KBM-7 (cell line): ENCODE measurements at places on chromosomes 3 and 15.

DNA sequence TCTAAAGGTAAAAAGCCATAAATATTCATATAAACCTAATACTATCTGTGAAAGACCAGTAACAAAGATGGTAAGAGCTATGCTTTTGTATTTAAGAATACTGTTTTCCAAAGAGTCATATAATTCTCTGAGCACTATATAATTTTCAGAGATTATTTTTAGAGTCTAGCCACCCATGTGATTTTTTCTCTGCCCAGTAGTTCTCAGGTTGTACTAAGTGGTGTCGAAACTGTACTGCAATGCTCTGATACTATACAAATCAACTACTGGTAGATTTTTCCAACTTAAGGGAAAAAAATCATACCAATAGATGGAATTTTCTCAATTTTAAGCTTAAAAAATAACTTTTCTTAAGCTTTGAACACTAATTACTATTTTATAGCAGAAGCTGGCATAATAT is 104.8 kb downstream of the MYO5A start:
- no peak for DNase-seq

- DNase-seq: no peak
Observed at GRCh38 chr15:83850015-83850414, 196.1 kb downstream of the ADAMTSL3 start.

DNA sequence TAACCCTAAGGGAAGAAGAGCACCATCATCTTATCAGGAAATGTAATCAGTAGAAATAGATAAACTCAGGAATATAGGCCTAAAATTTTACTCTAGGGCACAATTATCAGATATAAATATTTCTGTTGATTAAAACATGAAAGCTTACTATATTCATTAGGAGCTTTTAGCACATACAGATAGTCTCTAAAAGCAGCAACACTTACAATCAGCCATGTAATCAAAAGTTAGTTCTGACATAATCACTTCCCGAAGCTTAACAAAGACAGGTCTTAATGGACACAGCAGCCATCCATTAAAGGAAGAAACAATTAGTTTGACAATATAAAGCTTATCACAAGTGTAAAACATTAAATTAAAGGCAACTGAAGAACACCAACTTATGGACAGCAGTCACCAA is 30.6 kb downstream of the DCLK3 start:
- DNase-seq: no peak

- DNase-seq: no peak
Observed at GRCh38 chr15:66094331-66094730, 159.2 kb downstream of the MEGF11 start.

GRCh38 chr3:176946202-176946601 is 251.1 kb downstream of the TBL1XR1 start:
- DNase-seq: no peak

- DNase-seq: no peak
Observed at GRCh38 chr3:38958026-38958720, 93.6 kb downstream of the SCN11A start.

GRCh38 chr15:41597787-41598186 is 38.8 kb downstream of the TYRO3 start:
- no peak for DNase-seq

DNA sequence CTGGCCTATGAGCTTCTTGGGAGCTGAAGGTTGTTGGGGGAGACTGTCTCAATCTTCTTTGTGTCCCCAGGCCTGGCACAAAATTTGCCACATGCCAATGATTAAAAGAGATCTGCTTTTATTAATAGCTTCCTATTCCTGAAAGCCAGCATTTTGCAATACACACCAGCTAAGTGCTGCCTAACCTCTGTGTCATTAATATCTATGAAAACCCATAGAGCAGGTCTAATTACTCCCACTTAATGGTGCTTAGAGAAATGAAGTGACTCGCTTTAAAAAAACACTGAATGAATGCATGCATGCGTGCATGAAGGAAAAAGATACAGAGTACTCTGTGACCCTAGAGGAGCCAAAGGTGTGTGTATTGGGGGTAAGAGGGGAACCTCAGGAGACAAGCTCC is 55.0 kb downstream of the SLC6A1 start:
- DNase-seq: no peak

- peak; percentile 27 for DNase-seq
Observed at GRCh38 chr3:110814170-110815007, 257.2 kb upstream of the NECTIN3 start.

GRCh38 chr15:101409621-101410020 is 79.9 kb downstream of the PCSK6 start:
- DNase-seq: no peak

DNA sequence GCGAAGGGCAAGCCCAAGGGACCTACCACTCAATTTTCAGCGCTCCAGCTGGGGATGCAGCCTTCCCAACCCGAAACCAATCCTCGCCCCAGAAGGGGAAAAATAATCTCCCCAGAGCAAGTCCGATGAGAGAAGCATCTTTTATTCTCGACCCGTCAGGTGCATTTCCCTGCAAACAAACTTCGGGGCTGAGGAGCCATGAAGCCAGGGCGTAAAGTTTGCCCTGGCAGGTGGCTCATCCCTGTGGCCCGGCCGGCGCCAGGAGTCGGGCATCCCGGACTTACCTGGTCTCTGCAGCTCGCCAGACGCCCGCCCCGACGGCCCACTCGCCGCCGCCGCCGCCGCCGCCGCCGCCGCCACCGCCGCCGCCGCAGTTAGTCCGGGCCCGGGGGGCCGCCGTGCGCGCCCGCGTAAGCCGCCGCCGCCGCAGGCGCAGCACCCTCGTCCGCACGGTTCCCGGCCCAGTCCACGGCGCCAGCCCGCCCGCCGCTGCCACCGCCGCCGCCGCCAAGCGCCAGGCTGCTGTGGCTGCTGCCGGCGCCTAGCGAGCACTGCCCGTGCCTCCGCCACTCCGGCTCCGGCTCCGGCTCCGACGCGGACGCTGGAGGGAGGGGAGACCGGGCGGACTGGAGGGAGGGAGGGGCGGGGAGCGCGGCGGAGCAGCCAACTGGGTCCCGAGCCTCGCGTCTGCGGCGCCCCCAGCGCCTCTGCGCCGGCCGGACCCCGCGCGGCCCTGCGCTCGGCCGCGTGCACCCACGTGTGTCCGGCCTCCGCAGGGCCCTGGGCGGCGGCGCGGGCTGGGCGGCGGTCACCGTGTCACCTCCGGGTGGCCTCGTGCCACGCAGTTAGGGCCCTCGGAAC is at the start of gene CNTN3:
CNTN3 (minus strand) TSS at position 553 of the 861 bp plus-strand sequence. CDS start 93,547 bp downstream, outside the sequence.
- no peak for DNase-seq

DNA sequence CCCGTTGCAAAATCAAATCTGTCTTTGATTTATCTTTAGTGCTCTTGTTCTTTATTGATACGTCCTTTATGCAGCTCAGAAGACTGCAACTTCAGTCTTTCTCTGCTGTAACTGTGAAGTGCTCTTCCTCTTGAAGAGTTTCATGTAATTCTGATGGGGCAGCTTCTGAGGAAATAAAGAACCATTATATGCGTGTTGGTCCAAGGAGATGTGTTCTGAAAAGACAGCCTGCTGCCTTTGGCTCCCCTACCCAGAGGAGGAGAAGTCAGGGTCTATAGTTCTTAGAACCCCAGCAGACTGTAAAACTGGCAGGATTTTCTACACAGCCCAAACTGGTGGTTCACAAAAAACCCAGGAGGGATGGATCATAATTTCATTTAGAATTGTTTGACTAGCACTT is 22.4 kb upstream of the ABHD10 start:
- no peak for DNase-seq

GRCh38 chr15:101051291-101052030 is 132.3 kb downstream of the LRRK1 start:
- DNase-seq: no peak

GRCh38 chr3:182460303-182460702 is 333.0 kb upstream of the ATP11B start:
- no peak for DNase-seq

- DNase-seq: no peak
Observed at GRCh38 chr3:116920826-116921610, 211.4 kb downstream of the TUSC7 start.

DNA sequence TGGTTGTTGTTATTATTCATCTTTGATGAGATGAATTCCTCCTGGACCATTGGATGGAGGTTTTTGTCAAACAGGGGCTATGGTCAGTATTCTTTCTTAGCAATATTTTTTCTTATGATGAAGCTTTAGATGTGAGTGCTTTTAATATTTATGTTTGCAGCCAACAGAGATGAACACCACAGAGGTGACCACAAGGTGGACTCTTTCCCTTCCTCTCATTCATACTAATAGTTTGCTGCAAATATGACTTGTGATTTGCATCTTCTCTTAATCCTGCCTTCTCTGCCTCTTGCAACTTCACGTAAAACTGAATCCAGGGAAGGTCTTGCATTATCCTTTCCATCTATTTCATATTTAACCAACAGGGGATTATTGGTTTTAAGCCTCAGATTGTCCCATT is 473.1 kb upstream of the UBE2E2 start:
- DNase-seq: peak; percentile 2

GRCh38 chr15:75646944-75647364 is 758 bp upstream of the SNX33 start:
- peak; percentile 52 for DNase-seq

DNA sequence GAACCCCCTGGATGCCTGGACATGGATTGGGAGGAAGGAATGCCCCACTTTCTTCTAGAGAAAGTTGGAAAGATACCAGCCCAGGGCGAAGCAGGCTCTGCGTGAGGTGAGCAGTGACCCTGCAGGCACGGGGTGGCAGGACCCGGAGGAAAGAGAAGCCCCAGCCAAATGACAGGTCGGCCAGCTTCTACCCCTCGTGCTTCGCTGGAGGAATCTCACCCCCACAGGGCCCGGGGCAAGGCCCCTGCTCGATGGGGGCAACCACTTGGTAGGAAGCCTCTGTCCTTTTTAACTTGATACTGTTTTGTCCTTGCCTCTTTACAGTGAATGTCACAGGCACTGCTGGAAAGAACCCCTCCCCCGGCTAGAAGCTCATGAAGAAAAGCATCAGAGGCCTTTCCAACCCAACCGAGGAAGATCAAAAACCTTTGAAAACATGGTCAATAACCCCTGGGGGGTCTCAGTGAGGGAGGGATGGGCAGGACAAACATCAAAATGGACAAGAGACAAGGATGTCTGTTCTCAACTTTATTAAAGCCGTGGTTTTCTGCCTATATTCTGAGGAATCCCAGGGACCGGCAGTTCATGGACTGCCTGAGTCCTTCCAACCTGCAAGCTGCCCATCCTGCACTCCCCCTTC is 54.4 kb downstream of the SH3BP5 start:
- no peak for DNase-seq

DNA sequence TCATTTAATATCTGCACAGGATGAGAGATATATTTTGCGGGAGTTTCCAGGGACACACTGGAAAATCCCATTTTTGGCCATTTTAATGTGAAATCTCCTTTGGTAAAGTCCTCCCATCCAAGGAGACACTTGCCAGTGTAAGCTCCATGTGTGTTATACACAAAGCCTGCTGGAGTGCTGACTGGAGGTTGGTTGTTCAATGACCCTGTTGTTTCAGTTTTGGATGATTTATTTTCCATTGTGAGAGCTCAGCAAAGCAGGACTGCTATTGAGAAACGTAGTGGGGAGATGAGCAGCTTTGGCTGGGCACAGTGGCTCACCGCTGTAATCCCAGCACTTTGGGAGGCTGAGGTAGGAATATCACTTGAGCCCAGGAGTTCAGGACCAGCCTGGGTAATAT is 127.7 kb downstream of the NUP210 start:
- no peak for DNase-seq

DNA sequence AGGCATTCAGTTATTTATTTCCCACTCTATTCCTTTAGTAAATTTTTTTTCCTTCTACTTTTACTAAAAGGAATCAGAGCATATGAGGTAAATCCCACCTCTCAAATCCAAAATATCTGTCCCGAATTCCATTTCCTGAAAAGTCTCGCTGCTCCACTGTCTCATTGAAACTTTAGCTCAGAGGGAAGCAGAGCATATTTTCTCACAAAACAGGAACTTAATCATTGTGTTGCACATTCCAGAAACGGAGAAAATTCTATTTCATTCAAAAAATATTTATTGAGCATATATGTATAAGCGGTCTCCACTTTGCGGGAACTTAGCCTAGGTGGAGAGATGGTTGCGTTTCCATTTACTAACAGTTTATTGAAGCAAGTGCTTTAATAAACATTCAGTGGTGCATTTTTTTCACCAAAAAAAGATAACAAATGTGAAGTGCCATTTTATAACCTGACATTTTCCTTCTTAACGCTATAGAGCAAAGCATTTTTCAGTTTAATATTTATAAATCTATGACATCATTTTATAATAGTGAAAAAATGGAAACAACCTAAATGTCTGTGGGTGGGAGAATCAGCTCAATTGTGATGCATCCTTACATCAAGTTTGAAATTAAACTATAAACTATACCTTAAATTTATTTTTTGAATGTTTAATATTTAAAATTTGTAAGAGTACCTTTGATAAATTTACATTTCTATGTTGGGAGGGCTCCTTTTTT is 67.2 kb upstream of the CSTA start:
- DNase-seq: no peak

- DNase-seq: no peak
Observed at GRCh38 chr3:141294301-141294700, 62.7 kb downstream of the PXYLP1 start.

GRCh38 chr3:14922863-14923262 is 24.5 kb upstream of the NR2C2 start:
- DNase-seq: no peak

DNA sequence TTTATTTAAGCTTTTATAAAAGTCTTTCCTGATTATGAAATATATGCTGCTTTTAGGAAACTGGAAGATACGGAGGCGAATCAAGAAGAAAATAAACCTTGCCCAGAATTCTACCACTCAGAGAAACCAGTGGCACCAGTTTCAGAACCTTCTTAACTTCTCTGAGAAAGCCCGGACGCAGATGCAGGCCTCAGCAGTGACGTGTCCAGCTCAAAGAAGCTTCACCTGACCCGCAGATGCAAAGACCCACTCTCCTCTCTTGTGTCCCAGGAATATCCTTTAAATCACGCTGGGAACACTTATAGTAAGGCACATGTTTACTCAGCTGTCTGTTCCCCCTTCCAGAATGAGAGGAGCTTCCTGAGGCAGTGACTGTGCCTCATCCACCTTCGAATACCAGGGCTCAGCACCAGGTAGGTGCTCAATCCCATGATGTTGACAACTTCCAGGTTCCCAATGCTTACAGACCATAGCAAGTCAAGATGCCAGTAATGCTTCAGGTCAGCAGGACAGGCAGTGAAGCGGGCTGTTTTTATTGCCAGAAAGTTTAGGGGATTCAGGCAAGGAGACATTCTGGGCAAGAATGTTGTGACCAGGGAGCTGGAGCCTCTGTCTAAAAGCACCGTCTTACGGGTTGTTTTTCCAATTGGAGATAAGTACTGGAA is 39.9 kb upstream of the LDHAL6B start:
- DNase-seq: no peak

- DNase-seq: no peak
Observed at GRCh38 chr3:72018343-72018984, 233.5 kb upstream of the PROK2 start.

DNA sequence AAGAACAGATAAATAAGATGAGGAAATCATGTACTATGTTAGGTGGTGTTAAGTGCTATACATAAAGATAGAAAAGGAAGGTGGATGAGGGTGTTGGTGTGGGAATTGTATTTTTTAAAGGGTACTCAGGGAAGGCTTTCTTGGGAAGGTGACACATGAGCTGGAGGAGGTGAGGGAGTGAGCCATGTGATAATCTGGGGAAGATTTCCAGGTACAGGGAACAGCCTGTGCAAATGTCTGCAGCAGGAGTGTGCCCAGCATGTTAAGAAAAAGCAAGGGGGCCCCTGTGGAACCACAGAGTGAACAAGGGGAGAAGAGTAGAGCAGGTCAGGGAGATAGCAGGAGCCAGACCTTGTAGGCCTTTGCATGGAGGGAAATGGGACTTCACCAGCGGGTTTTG is 175.6 kb downstream of the SSR3 start:
- no peak for DNase-seq

- no peak for DNase-seq
Observed at GRCh38 chr3:131349454-131349853, 32.1 kb upstream of the NUDT16 start.

GRCh38 chr3:172751175-172751704 is 714 bp downstream of the ECT2 start:
- DNase-seq: peak; percentile 67
